ENCODE measurements at places on chromosomes 6 and 20.

GRCh38 chr20:33693741-33694638, 7.8 kb upstream of the E2F1 start:
- H3K4me3 ChIP-seq: no peak overlapping the region
- peak overlapping the region; percentile 70 for H3K27ac ChIP-seq
- peaks cover 33% of the 10 kb centered on the region for H3K4me1 ChIP-seq
- H3K27me3 ChIP-seq: peaks cover 10% of the 10 kb centered on the region
- no peak for DNase-seq
- peaks cover 2% of the 10 kb centered on the region for H3K36me3 ChIP-seq

- H3K36me3 ChIP-seq: no peaks in the 10 kb centered on the region
- no peak for DNase-seq
- no peak overlapping the region for H3K27ac ChIP-seq
- H3K4me3 ChIP-seq: no peak overlapping the region
These were observed 5.5 kb downstream of the PPP1R3G start for GRCh38 chr6:5090603-5091002.

- no peak for DNase-seq
- no peaks in the 10 kb centered on the region for H3K36me3 ChIP-seq
- H3K4me3 ChIP-seq: no peak overlapping the region
- H3K27ac ChIP-seq: no peak overlapping the region
- no peaks in the 10 kb centered on the region for H3K4me1 ChIP-seq
These were observed 812.8 kb upstream of the SLC35B3 start for GRCh38 chr6:9248133-9248532.

- no peaks in the 10 kb centered on the region for H3K4me1 ChIP-seq
- H3K27ac ChIP-seq: no peak overlapping the region
- no peak for DNase-seq
- no peaks in the 10 kb centered on the region for H3K27me3 ChIP-seq
- peaks cover 12% of the 10 kb centered on the region for H3K36me3 ChIP-seq
These were observed 64.1 kb upstream of the FBXO30 start for GRCh38 chr6:145878591-145879295.

DNA sequence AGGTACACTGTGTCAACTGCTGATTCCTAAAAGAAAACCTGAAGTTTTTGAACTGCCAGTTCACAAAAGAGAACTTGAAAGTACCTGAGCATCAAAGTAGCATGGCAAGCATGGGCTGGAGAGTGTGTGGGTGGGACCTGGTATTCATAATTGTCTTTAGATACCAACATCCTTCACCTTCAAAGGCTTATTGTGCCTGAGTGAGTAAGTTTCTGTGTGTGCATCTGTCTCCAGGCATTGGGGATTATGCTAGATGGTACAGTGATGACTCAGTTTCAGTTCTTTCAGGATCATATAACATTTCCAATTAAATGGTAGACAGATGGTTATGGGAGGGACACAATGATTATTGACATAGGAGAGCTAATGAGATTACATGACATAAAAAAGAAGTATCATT, 238.5 kb downstream of the ZFAND3 start:
- H3K27me3 ChIP-seq: no peaks in the 10 kb centered on the region
- no peak overlapping the region for H3K27ac ChIP-seq
- H3K4me1 ChIP-seq: peaks cover 13% of the 10 kb centered on the region
- H3K4me3 ChIP-seq: no peak overlapping the region
- no peak for DNase-seq

- no peak overlapping the region for H3K4me3 ChIP-seq
- no peak for DNase-seq
- no peaks in the 10 kb centered on the region for H3K4me1 ChIP-seq
- no peaks in the 10 kb centered on the region for H3K36me3 ChIP-seq
These were observed 392.9 kb upstream of the IMPG1 start for GRCh38 chr6:76465410-76465809.

- peak; percentile 43 for DNase-seq
- H3K27me3 ChIP-seq: no peaks in the 10 kb centered on the region
- peak overlapping the region; percentile 67 for H3K27ac ChIP-seq
- no peak overlapping the region for H3K4me3 ChIP-seq
These were observed 56.8 kb downstream of the KCNS1 start for GRCh38 chr20:45044084-45044573.

DNA sequence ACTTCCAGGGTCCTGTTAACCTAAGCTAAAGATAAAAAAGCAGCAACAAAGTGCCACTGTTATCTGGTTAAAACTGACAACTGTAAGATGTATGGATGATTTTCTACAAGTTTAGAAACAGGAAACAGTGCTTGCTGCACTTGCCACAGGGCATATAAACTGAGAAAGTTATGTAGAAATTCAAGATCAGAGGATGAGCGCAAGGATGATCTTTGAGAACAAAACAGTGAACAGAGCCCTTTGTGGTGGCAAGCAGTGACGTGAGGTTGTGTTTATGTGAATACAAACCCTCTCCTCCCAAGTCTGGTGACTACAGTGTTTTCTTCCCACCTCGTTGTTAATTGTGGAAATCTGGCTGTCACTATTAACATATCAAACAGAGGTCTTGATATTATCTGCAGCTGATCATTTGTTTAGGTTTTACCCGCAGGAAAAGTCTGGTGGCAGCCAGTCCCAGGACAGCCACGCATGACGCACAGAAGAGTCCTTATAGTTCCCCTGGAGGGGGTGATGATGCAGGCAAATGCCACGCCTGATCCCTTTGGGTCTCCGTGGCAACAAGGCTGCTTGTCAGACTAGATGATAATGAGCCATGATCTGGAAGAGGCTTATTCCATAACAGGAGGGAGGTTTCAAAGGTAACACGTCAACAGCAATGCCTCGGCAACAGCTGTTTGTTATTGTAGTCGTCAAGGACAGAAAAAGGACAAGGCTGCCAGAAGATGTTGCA, 43.1 kb upstream of the TNFAIP3 start:
- H3K4me1 ChIP-seq: peaks cover 78% of the 10 kb centered on the region
- H3K27me3 ChIP-seq: no peaks in the 10 kb centered on the region
- H3K36me3 ChIP-seq: peaks cover 1% of the 10 kb centered on the region
- peak overlapping the region; percentile 99 for H3K27ac ChIP-seq

GRCh38 chr20:61161726-61162390, 90.2 kb upstream of the CDH4 start:
- DNase-seq: no peak
- no peak overlapping the region for H3K27ac ChIP-seq
- H3K36me3 ChIP-seq: no peaks in the 10 kb centered on the region
- no peak overlapping the region for H3K4me3 ChIP-seq
